ENCODE measurements at places on chromosomes 2 and 18.

DNA sequence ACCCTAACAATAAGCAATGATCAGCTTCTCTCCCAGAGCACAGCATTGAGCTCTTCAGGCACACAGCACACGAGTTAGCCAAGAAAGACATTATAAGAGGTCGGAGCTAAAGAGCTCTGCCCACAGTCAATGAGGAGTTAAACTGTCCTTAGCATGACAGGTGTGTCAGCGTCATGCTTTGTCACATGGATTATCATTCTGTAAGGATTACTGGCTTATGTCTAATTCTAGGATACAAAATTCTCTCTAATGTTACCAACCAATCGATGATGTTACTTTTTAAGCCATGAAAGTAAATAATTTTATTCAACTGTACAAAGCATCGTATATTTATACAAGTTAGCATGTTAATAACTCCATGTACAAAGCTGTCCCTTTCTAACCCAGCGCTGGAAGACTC, 108.8 kb downstream of the ZNF236 start:
- DNase-seq: no peak

DNA sequence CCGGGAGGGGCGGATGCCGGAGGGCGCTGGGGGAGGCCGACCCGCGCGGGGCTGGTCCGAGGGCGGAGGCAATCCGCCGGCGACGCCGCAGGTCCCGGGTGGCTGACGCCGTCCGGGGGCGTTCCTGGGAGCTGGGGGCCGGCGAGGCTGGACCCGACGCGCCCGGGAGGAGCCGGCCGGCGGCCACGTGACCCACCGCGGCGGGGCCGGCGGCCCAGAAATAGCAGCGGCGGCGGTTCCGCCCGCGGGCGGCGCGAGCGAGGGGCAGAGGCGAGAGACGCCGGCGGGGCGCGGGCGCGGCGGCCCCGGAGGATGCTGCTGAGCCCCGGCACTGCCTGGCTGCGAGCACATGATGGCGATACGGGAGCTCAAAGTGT, at the start of gene RAB31:
RAB31 (plus strand) TSS at position 245 of the 377 bp plus-strand sequence; CDS start at position 350, 105 bp downstream.
- DNase-seq: peak; percentile 68

- peak; percentile 42 for DNase-seq
Observed at GRCh38 chr2:64260817-64261216, 116.6 kb upstream of the PELI1 start.

DNA sequence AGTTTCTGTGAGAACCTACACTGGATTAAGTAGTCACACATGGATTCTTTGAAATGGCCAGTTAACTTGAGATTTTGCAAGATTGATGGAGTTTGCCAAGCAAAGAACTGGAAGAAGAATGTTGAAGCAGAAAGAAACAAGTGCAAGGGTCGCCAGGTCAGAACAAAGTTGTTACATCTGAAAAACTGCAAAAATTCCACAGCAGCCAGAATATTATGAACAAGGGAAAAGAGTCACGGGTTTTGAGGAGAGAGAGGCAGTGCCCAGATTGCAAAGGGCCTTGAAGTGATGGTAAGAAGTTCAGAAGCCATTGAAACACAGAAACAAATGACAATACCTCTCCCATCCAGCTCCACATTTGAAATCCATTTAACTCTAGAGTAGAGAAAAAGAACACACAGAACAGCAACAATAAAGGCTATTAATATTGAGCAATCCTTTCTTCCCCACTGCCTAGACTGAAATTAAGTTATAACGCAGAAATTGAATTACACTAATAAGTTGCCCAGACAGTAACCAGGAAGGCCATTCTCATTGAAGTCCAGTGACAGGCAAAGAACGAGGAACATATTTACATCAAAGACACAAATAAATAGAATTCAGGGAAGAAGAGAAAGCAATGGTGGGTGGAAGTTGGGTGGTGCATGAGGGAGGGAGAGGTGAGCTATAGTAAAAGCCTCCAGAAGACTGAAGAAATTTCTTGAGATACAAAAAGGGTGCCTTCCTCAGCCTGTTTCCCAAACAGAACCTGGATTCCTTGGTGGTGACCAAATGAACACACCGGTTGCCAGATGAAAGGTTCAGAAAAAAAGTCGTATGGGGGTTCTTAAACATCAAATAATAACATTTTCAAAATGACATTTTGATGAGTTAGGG, 80.6 kb downstream of the ARHGAP15 start:
- no peak for DNase-seq

- DNase-seq: no peak
Observed at GRCh38 chr2:168679741-168680310, 122.6 kb upstream of the NOSTRIN start.

Measured in C1 segment of cervical spinal cord (tissue), 14 donors.